ENCODE measurements at places on chromosomes 3 and 15.

DNA sequence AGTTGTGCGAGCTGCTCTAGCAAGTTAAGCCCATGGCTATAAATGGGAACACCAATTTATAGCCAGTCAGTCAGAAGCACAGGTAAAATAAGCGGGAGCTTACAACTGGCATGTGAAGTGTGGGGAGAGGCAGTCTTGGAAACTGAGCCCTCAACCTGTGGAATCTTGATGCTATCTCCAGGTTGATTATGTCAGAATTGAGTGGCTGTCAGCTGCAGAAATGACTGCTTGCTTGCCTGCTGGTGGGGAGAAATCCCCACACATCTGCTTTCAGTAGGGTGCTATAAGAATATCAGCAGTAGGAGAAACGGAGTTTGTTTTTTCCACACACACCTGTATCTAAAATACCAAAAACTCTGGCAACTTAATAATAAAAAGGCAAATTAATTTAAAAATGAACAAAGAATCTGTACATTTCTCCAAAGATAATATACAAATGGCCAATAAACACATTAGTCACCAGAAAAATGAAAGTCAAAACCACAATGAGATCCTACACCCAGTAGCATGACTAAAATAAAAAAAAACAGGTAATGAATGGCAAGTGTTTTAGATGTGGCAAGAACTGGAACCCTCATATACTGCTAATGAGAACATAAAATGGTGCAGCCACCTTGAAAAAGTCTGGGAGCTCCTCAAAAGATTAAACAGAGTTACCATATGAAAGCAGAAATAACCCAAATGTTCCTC is 26.0 kb upstream of the MAP4 start:
- no peak for DNase-seq

- DNase-seq = no peak
These were observed 42.5 kb upstream of the ANKRD34C start for GRCh38 chr15:79240036-79240435.

- no peak for DNase-seq
These were observed 189.3 kb downstream of the NFKBIZ start for GRCh38 chr3:102038477-102039142.

DNA sequence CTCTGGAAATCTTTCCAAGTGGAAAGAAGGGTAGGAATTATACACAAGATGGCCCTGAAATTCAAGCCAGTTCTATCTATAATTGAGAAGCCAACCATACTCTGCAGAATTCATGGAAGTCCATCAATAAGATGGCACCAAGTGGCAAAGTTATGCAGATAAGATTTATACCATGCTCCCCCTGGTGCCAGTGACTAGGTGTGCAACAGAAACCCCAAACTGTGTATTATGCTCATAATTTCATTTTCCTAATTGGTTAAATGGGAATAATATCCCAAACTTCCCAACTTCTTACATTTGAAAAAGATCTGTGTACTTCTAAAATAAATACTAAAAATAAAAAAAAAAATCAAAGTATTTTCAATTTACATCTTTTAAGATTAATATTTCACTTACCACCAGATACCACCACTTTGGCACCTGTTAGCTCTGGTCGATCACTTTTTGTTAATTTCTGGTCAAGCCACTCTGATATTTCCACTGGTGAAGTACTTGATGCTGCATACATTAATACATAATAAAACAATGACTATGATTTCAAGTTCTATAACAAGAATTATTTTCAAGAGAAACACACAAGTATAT is 25.9 kb downstream of the ETFA start:
- DNase-seq = peak; percentile 20

GRCh38 chr3:55690726-55691125 is 203.6 kb upstream of the WNT5A start:
- DNase-seq = no peak

GRCh38 chr3:43770426-43771103 is 79.8 kb downstream of the ABHD5 start:
- DNase-seq = peak; percentile 33

- no peak for DNase-seq
These were observed 52.7 kb downstream of the TFG start for GRCh38 chr3:100761951-100762350.

GRCh38 chr3:123749711-123750110 is 134.4 kb downstream of the MYLK start:
- DNase-seq = no peak

- DNase-seq = no peak
These were observed 835 bp downstream of the SEMA5B start for GRCh38 chr3:123026565-123027291.

DNA sequence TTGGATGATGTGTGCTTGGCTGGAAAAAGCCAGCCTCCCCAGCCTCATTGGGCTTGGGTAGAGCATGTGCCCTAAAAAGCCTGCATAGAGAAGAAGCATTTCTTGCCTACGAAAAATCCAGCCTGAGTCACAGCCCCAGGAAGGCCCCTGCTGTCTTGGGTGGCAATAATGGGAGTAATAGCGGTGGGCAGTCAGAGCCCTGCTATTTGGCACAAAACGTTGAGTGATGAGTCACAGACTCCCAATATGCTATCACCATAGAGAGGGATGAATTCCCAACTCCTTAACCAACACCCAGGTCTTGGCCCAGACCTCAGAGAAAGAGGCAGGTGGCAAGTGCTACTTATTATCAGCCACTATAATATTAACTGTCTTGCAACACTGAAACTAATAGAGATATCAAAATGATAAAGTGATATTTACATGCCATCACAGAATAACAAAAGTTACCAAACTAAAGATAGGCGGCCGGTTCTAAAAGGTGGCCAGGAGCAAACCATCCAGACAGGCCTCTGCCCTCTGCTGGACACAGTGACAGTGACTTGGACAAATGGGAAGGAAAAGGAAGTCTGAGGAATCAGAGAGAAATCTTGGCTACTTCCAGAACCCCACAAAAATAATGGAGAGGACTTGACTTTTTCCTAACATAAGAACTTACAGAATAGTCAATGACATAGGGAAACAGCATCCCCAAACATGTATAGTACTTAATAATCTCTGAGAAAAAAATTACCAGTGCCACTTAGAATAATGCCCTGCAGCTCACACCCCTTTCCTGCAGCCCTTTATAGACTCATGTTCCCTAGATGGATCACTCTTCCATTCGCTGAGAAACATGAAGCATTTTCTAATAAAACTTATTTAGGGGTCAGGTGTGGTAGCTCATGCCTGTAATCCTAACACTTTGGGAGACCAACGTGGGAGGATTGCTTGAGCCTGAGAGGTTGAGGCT is 51.9 kb upstream of the MUC13 start:
- DNase-seq = peak; percentile 88

GRCh38 chr3:12798559-12799179 is 2.2 kb downstream of the CAND2 start:
- no peak for DNase-seq

GRCh38 chr3:128321418-128321817 is 145.3 kb downstream of the DNAJB8 start:
- DNase-seq = no peak

DNA sequence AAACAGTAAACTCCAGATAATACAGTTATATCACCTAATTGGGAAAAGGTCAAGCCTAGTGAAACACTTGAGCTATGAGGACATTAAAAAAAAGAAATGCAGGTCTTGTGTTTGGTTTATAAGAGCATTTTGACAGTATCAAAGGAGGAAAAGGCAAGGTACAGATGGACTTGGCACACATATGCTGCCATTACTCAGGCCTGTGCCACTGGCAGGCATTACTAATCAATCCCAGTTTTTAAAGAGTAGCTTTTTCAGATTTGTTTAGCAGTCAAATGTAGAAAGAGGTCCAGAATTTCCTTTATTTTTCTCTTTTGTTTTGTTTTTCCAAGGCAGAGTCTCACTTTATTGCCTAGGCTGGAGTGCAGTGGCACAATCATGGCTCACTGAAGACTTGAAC is 38.9 kb downstream of the MDFIC2 start:
- no peak for DNase-seq

GRCh38 chr3:143313893-143314188 is 194.3 kb downstream of the CHST2 start:
- no peak for DNase-seq

DNA sequence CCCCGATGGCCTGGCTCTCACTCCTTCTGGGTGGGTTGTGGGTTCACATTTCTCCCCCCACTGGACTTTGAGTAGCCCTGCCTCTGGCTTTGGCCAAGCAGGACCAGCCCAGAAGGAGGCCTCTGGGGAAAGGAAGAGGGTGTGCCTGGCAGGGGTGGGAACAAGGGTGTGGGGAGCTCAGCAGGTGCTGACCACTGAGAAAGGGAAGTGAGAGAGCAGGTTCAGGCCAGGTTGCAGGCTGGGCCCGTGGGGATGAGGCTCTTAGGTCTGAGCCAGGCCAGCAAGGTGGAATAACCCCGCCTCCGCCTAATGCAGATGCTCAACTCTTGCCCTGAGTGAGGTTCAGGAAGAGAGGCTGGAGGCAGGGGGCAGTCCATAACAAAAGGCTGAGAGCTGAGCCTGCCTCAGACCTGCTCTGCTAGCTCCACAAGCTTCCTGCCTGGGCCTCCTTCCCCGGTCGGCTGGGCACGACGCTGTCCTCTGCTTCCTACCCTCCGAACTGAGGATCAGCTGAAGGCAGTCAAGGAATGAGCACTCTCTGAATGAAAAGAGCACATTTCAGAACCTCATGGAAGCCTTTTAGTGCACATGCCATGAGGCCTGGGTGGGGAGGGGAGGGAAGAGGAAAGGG is 82.7 kb downstream of the TLE3 start:
- DNase-seq = no peak

GRCh38 chr15:68431792-68432401 is at the start of gene ITGA11:
ITGA11 (minus strand) TSS chr15:68432163; CDS start chr15:68432066, 97 bp downstream.
- peak; percentile 76 for DNase-seq

GRCh38 chr3:196237203-196237602 is 20.9 kb downstream of the SLC51A start:
- no peak for DNase-seq

GRCh38 chr15:31463521-31464102 is 137.0 kb downstream of the KLF13 start:
- no peak for DNase-seq

DNA sequence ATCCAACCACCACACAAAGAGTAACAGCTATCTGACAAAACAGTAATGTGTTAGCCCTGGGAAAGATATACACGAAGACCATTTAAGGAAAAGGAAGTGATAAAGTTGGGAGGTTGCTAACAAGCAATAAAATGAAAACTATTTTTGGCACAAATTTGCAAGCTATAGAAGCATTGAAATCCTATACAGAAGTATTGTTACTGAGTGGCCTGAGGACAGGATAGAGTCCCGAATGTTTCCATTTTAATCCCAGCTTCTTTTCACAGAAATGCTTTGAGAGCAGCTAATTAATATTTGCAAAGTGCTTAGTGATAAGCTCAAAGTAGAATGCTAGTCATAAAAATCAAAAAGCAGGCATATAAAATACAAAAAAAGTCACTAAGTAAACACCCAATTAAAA is 51.5 kb downstream of the RAD18 start:
- no peak for DNase-seq

All from HTR-8/SVneo (cell line).